Spleen (tissue), 13 donors: ENCODE measurements at places on chromosomes 2 and 18.

GRCh38 chr2:150403457-150403856 lies 84.0 kb downstream of the RND3 start:
- no peak overlapping the region for H3K27ac ChIP-seq
- H3K27me3 ChIP-seq, result no peaks in the 10 kb centered on the region
- DNase-seq, result no peak
- no peaks in the 10 kb centered on the region for H3K4me1 ChIP-seq

DNA sequence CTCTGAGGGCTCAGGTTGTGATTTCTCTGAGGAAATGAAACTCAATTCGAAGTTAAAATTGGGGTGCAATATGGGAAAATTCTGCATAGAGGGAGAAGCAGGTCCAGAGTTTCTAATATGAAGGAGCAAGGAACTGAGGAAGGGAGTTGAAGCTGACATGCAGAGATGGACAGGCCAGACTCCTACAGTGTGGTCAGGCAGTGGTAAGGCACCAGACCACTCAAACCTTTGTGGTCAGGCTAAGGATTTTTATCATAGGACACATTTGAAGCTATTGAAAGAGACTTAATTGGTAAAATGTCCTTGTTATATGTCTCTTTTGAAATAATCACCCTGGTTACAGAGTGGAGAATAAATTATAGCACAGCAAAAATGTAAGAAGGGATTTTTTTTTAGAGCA lies 1074.8 kb upstream of the CDH2 start:
- no peak overlapping the region for H3K4me3 ChIP-seq
- H3K4me1 ChIP-seq, result no peaks in the 10 kb centered on the region
- no peak for DNase-seq
- no peaks in the 10 kb centered on the region for H3K27me3 ChIP-seq
- no peak overlapping the region for H3K27ac ChIP-seq
- H3K36me3 ChIP-seq, result no peaks in the 10 kb centered on the region

- no peaks in the 10 kb centered on the region for H3K36me3 ChIP-seq
- H3K4me3 ChIP-seq, result no peak overlapping the region
- no peak for DNase-seq
- no peak overlapping the region for H3K27ac ChIP-seq
- no peaks in the 10 kb centered on the region for H3K27me3 ChIP-seq
- peaks cover 3% of the 10 kb centered on the region for H3K4me1 ChIP-seq
Measured at GRCh38 chr2:120466704-120467054, 120.7 kb downstream of the INHBB start.

DNA sequence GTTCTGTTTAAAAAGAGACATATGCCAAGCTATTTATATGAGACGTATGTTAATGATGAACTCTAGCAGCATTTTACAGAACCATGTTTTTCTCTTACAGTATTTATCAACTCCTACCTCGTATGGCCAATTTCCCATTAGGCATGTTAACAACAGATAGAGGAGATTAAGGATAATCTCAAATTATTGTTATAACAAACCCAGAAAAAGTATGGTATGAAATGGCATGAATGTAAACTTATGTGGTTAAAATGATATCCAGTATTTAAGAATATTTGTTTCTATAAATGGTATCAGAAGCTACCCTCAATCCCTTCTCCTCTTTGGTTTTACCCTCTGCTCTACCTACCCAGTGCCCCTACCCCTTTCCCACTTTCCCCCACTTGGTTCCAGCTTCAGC lies 132.0 kb downstream of the IKZF2 start:
- H3K4me3 ChIP-seq, result no peak overlapping the region
- H3K27ac ChIP-seq, result no peak overlapping the region
- H3K27me3 ChIP-seq, result no peaks in the 10 kb centered on the region
- no peaks in the 10 kb centered on the region for H3K4me1 ChIP-seq

DNA sequence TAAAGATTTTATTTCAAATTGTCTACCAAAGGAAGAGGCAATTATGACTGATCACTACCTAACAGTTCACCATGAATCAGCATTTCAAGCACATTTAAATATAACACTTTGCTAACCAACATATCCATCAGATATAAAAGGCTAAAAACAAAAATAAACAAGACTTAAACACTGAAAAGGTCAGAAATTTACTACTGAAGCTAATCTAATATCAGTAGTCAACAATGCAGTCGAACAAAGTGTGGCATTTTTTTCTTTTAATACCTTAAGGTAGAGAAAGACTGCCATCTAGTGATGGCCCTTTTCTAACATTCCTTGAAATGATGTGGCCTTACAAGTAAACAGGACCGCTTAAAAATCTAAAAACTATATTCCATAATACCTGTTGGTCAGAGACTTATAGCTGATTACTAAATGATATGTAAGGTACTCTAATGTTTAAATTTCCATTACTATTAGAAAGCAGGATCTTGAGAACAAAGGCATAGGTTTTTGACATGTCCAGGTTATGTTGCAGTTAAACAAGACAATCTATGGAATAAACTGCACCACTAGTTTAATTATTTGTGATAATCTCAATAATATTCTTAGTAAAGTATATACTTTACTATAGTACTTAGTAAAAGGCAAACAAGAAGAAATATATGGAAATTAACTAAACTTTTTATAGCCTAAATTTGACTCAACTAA lies 80.0 kb downstream of the EXOC6B start:
- H3K4me1 ChIP-seq, result peaks cover 15% of the 10 kb centered on the region
- no peaks in the 10 kb centered on the region for H3K27me3 ChIP-seq
- no peak overlapping the region for H3K27ac ChIP-seq
- H3K36me3 ChIP-seq, result peaks cover 2% of the 10 kb centered on the region
- no peak for DNase-seq

DNA sequence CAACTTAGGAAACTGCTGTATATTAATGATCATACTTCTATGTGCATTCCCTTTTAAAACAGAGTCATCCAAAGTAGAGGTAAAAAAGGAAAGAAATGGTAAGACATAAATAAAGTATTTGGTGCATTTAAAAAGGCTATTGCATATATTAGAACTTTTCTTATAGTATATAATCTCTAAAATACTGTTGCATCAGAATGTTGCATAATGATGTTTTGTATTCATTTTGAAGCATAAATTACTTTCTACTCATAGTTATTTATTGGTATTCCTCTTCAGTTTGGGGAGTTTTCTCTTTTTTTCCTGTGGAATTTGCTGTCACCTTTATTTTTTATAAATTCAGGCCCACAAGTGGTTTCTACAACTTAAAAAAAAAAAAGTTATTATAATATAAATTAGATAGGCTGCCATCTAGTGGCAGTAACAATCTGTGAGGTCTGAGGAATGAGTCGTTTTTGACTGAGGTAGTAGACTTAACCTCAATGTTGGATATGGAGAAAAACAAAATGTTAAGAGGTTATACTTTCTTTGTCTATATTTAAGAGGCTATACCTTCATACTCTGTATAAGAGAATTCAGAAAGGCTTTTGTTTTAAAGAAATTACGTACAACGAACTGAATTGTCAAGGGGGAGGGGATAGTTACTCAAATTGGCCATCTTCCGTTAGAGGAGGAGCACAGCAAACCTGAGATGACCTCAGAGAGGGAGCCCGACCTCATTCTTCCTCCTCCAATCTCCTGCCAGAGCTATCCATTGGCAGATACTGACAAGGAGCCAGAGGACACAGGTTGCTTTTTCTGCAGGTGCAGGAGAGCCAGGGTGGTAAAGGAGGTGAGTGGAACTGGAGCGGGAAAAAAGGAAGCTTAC lies 23.8 kb downstream of the ANKAR start:
- DNase-seq, result no peak
- peaks cover 8% of the 10 kb centered on the region for H3K4me1 ChIP-seq
- no peaks in the 10 kb centered on the region for H3K36me3 ChIP-seq
- H3K27me3 ChIP-seq, result no peaks in the 10 kb centered on the region
- no peak overlapping the region for H3K27ac ChIP-seq
- H3K4me3 ChIP-seq, result no peak overlapping the region
